ENCODE measurements at places on chromosomes 1 and 21.

DNA sequence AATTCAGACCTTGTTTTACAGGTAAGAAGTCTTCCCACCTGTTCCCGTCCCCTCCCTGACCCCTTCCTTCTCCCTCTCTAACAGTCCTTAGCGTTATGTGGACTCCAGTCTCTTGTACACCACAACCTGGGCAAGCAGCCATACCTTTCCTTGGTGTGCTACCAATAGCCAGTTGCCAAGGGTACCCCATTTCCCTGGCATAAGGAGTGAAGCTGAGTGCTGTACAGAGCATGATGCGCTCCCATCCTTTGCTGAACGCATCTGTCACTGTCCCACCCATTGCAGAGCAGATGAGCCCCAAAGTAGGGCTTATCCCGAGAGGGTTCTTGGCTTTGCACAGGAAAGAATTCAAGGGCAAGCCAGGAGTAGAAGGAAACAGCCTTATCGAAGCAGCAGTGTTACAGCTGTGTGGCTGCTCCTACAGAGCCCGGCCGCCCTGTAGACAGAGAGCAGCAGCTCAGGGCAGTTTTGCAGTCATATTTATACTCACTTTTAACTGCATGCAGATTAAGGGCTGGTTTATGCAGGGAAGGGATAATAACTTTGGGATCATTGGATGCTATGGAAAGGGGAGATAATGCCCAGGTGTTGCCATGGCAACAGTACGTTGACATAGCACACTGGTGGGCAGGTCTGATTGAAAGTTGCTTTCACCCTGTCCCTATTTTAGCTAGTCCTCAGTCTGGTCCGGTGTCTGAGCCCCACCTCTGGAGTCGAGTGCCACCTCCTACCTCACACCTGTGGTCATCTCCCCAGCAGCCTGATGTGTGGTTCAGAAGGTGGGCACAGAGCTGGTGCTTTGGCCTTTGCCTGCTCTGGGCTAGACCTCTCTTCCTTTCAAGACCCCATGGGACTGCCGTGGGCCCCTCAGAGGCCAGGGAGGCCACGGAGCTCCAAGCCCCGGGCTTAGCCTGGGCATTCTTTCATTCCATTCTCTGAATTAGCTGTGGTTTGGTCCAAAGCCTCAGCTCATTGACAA is 5.1 kb downstream of the FHAD1 start:
- no peak for DNase-seq

DNA sequence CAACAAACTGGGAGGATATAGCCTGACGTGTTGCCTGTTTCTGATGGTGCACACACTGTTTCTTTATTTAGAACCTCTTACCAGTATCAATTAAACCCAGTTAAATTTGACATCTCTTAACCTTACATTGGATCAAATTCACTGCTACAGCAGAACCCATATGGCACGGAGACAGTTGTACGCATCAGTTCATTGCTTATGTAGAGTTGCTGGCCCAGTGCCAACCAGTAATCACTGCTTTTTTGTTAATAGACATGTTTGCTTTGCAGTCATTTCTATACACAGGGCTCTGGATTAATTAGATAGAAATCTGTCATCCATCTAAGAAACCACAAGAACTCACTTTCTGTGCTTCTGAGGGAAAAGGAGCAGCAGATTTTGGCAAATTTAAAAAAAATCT is 154.0 kb downstream of the RWDD3 start:
- DNase-seq: no peak

GRCh38 chr1:61245696-61246400 is 163.5 kb downstream of the NFIA start:
- DNase-seq: no peak

DNA sequence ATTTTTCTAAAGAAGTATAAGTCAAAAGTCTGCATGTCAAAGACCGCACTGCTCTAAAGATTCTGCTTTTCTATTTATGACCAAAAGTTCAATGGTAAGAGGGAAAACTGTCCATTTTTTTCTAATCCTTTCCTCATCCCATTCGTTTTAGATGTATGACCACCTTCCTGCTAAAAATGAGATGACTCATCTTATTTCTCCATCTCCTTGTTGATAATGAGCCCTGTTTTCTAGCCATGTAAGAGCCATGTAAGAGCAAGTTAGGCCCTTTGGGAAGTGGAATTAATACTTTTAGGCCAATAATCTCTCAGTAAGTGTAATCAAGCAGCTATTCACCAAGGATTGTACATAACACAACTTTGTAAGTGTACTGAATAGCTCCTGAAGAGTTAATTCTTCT is 475.6 kb upstream of the B3GALT2 start:
- DNase-seq: no peak

- no peak for DNase-seq
Measured at GRCh38 chr1:67429528-67430357, 459 bp downstream of the SERBP1 start.

DNA sequence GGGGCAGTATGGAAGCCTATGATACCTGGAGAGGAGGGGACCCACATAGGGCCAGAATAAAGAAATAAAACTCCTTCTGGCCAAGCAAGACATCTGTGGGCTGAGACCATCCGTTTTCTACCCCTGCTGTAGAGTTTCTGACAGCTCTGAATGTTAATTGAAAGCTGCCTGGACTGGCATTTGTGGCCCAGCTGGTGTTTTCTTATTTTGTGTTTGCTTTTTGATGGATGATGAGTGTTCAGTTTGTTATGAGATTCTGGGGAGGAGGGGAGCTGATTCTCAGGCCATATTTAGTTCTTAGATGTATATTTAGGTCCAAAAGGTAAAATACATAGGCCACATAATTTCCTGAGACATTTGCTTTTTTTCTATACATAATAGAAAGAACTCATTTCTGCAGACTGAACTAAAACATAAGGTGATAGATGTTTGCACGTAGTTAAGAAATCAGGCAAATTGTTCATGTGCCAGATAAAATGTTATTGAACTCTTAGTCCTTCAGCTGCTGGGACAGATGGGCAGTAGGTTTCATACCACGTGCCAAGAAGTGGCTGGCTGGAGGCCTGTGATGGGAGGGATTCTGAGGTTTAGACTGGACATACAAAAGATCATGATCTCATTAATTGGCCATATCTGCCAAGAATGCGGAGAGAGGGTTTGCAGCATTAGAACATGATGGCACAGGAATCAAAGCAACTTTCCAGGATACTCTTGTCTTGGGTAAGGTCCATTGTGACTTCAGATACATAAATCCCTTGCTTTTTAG is 54.1 kb downstream of the DSCAM start:
- no peak for DNase-seq

- DNase-seq: no peak
Measured at GRCh38 chr1:221031458-221032203, 152.4 kb downstream of the HLX start.

DNA sequence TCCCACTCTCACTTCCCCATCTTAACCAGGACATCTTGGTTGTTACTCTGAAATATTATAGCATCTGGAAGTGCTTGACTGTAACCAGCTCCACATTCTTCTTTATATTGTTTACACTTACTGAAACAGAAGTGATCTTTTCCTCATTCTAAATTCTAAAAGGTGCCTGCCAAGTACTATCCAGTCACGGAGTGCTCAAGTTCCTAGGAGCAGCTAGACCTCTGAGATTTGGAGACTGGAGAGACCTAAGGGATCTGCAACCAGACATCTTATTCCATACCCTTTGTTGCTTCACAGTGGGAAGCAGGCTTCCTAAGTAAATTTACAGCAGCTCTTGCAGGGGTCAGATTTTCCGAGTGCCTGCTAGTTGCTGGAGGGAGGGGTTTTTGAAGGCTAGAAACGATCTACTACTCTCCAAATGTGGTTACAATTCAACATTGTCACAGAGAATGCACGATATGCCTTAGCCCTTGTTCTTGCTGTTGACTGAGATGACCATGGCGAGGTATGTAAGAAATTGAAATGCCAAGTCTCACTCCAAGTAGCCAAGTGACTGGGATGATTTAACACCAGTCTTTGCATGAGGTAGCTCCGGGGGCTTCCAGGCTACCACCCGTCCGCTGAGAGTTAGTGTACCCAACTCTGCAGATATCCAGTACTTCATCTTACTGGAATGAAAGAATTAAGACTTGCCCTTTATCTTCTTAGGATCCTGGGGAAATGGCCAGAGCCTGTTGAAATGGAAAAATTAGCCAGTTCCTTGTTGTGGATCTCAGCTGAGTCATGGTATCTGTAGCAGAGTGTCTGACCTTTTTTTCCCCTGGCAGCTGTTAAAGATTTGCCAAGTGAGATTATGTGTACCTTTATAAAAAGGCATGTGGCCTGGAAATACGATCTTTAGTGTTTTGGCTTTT is 150.8 kb downstream of the MAST2 start:
- no peak for DNase-seq

DNA sequence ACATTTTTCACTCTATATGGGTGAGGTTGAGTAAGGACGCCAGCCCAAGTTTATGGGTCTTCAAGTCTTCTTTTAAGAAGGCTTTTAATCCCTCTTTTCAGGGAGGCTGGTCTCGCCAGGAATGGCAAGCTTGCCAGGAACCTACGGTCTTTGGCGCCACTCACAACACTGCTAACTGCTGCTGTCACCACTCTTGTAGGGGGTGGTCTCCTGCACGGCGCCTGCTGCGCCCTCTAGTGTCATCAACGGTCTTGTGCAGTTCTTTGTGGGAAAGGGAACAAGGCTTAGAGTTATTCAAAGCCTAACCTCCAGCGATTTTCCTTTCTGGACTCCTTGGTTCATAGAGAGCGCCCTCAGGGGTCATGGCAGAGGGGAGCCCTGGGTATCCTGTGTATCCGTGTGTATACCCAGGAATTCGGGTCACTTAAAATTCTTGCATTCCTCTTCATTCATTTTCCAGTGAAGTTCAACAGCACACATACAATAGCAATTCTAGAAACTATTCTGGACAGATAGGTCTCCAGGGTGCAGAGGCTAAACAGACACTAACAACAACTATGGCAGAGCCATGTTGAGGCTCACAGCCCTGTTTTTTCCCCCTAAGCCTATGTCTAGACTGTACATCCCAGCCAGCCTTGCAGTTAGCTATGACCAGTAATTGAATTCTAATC is 392.8 kb upstream of the CAMK1G start:
- DNase-seq: peak; percentile 31

DNA sequence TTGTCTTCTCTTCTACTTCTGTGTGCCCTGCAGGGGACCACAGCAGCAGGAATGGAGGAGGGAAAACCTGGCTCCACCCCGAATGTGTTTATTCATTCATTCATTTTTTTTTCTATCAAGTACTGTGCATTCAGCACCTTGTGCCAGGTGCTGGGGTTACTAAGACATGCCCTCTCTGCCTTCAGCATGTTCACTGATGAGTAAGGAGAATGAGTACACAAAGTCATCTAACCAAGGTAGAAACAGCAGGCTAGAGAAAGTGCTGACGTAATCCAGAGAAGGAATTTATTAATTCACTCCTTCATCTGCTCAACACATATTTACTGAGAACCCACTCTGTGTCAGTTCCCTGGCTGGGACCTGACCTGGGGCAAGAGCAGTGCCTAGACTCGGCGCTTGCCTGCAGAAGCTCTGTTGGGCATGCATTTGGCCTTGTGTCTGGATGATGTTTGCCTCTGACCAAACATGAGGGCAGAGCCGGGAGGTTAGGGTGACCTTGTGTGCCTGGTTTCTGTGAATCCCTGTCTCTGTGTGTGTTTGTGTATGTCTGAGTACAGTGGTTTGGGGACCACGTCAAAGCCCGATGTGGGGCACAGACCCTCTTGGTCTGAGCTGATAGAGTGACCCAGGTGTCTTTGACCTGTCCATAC is 3.3 kb upstream of the MYOG start:
- DNase-seq: no peak

GRCh38 chr1:226978432-226979114 is 38.5 kb downstream of the COQ8A start:
- DNase-seq: no peak

DNA sequence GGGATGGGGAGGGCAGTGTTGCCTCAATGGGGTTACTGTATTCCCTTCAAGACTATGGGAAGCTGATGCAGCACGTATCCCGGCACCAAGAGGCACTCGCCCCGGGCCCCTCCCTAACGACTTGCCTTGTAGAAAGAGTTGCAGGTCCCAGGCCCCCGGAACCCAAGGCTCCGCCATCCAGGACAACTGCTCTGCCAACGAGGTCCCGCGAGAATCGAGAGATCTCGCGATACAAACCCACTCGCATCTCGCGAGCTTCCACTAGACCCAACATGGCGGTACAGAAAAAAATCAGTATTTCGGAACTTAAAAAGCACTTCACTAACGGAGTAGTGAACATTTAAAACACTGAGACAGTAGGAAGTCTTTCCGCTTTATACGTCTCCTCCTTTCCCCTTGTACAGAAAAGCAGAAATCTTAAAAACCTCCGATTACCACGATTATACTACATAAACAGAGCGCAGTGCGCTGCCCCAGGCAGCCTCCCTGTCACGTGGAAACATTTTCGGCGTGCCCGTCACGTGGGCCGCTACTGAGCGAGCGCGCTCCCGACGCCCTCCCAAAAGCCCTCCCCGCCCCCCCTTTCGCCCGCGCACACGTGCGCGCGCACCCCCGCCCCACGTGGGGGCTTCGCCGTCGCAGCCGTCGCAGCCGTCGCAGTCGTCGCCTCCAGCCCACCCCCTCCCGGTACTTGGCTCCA is at the start of gene ZZZ3:
ZZZ3 (minus strand) TSS at position 199 of the 700 bp plus-strand sequence. CDS start 49,304 bp downstream, outside the sequence.
- DNase-seq: peak; percentile 91

GRCh38 chr1:90381598-90381997 is 335.5 kb downstream of the BARHL2 start:
- DNase-seq: no peak

DNA sequence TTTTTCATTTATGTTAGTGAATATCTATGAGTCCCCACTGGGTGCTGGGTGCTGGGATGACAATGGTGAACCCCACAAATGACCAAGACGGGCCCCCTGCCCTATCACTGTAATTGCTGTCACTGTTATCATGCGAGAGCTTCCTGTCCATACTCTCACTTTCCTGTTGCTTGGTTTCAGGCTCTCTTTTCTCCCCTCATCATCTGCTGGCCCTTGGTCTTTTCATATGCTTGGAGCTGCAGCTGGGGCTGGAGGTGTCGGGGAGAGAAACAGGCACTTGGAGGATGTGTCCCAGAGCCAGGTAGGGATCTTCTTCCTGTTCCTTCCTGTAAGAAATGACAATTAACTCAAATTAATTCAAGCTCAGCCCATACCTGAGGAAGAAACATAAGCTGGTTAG is 348.0 kb downstream of the PTPRU start:
- DNase-seq: no peak

DNA sequence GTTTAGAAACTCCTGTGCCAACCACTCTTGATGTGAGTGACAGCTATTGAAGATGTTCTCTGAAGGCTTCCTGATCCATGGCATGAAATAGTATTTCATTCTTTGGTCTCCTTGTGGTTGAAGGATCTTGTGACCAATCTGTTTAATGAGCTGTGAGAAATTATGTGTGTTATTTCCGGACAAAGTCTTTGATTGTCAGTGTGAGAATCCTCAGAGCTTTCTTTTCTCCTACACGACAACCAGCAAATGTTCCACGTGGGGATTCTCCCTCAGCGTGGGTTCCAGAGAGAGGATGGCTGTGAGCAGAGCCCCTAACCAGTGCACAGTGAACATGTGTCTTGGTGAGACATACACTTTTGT is 45.0 kb upstream of the HOOK1 start:
- DNase-seq: no peak
